ENCODE measurements at places on chromosomes 12 and 14.
A peak's percentile ranks its signal among the peaks of the same experiment; 100 is the strongest.

GRCh38 chr14:105486974-105487448 lies 325 bp downstream of the CRIP1 start:
- peak; percentile 57 for DNase-seq

GRCh38 chr12:3362737-3363136 lies 128.3 kb upstream of the PRMT8 start:
- DNase-seq = no peak

- peak; percentile 59 for DNase-seq
Measured at GRCh38 chr14:61620130-61620946, 75.0 kb upstream of the HIF1A start.

DNA sequence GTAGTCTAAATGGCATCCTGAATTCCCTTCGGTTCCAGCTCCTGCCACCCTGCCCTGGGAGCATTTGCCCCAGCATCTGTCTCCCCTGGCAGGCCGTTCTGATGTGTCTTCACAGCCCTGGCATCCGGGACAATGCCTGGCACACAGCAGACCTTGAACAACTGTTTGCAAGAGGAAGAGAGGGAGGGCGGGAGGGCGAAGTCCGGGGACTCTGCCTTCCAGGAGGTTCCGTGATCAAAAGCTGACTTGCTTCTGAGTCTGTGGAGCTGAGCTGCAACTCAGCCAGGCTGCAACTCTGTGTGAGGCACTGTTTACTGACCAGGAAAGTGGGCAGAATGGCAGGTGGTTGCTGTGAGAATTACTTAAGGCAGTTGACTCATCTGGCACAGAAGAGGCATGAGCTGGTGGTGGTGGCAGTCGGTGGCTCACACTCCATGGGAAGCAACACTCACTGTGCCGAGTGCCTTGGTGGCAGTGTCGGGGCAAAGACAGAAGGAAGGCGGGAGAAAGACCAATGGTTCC lies 61.1 kb upstream of the DLK1 start:
- no peak for DNase-seq

GRCh38 chr14:106228541-106229158 lies 702.3 kb downstream of the TMEM121 start:
- DNase-seq = no peak

GRCh38 chr14:37202812-37203211 lies 5.1 kb downstream of the MIPOL1 start:
- no peak for DNase-seq

DNA sequence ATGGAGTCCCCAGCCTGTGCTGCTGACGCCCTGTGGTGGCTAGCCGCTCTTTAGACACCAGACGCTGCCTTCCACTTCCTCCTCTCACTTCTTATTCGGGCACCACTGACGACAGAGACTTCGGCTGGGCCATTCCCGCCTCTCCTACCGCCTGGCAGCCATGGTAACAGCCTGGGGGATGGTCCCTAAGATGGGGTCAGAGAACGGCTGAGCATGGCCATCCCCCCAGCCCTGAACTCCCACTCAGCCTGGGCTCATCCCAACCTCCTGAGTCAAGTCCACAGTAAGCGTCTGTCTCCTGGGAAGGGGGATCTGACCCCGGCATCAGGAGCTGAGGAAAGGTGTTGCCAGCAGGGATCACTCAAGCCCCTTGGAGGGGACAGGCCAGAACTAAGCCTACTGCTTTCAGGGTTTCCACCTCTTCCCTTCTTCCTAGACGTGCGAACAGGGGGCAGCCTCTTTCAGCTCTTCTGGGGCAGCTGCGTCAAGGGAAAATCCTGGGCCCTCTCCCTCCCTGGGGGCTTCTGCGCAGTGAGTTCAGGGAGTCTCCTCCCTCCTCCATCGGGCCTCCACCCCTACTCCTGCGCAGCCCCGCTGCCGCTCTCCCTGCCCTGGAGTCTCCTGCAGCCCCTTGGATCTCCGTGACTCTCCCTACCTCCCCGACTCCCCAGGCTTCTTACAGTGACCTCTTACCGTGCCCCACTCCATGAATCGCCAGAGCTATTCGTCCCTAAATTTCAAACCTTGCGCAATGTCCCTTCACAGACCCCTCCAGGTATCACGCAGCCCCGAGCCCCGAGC lies 643 bp upstream of the TAMALIN start:
- DNase-seq = no peak

DNA sequence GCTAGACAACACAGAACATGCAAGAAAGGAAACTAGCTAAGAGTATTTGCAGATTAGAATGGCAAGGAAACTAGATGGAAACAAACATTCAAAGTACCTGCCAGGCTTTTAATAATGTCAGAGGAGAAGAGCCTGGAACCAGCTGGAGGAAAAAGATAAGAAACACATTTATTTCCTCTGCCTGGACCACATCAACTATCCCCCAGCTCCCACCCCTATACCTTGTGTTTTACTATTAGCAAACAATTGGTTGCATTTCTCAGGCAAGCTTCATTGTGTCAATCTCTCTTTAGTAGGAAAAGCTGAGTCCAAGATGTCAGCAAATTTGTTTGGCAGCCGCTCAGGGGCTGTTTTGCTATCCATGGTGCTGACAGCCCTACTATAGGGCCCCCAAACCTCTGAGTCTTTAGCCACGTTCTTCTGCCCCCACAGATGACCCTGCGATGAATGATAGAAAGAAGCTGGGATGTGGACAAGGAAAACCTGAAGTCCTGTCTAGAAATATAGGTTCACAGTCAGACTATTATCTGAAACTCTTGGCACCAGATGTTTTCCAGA lies 11.6 kb upstream of the SYNDIG1L start:
- DNase-seq = no peak

DNA sequence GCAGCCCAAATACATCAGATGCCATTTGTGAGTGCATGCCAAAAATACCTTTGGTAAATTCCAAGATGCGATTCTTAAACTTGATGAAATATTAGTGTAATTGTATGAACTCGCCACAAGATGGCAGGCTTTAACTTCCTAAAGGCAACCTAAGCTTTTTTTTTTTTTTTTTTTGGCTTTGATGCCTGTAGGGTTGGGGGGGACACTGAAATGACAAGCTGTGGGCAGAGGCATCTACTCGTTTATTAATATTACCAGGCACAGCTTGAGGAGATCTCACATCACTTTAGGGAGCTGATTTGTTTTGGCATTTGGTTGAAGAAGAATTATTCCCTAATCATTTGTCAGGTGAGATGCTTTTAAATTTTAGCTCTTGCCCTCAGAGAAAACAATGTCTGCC lies 126.7 kb upstream of the CCDC196 start:
- DNase-seq = peak; percentile 23

GRCh38 chr14:31752867-31753661 lies 191.9 kb downstream of the NUBPL start:
- no peak for DNase-seq

- DNase-seq = no peak
Measured at GRCh38 chr12:116274551-116275375, 2.7 kb downstream of the MED13L start.
